Suppressor macrophage (primary cell): ENCODE measurements at places on chromosomes 13 and 19.

DNA sequence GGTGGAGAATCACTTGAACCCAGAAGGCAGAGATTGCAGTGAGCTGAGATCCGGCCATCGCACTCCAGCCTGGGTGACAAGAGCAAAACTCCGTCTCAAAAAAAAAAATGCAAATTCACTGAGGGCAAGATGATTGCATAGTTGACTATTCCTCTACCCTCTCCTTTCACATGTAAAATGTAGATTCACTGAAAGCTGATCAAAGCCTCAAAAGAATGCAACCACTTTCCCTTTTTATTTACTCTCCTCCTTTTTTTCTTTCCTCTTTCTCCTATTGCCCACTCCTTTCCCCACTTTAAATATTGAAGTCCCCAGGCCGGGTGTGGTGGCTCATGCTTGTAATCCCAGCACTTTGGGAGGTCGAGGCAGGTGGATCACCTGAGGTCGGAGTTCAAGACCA is 6.3 kb downstream of the TEX101 start:
- DNase-seq = no peak

GRCh38 chr13:103062079-103062478 is 4.1 kb downstream of the SLC10A2 start:
- no peak for DNase-seq

GRCh38 chr13:79898996-79899395 is 418.0 kb downstream of the NDFIP2 start:
- DNase-seq = no peak

- DNase-seq = no peak
Observed at GRCh38 chr13:58480061-58480460, 848.5 kb downstream of the PCDH17 start.

- peak; percentile 2 for DNase-seq
Observed at GRCh38 chr13:24004971-24005370, 107.7 kb upstream of the C1QTNF9B start.

GRCh38 chr13:114108894-114109293 is 23.5 kb downstream of the RASA3 start:
- no peak for DNase-seq

DNA sequence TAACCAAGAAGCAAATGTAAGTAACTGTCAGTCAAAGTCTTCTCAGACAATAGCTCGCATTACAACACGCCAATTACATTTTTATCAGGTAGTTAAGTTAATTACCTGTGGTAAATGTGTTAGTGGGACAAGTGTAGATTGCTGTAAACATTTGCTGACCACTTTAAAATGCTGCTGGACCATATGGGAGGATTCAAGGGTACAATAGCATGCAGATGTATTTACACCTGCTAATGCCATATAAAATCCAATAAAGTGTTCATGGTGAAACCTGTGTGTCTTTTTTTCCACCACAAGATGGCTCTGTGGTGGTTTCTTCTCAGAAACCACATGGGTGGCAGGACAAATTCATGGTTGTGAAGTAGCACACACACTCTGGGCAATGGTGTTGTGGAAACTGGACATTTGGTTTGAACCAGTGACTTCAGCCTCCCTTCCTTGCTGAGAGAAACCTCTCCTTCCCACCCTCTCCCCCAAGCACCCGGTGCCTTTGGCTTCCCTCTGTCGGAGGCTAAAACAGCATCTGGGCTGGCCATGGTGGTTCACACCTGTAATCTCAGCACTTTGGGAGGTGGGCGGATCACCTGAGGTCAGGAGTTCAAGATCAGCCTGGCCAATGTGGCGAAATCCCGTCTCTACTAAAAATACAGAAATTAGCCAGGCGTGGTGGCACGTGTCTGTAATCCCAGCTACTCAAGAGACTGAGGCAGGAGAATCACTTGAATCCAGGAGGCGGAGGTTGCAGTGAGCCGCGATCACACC is 18.1 kb upstream of the GTF3A start:
- peak; percentile 70 for DNase-seq

DNA sequence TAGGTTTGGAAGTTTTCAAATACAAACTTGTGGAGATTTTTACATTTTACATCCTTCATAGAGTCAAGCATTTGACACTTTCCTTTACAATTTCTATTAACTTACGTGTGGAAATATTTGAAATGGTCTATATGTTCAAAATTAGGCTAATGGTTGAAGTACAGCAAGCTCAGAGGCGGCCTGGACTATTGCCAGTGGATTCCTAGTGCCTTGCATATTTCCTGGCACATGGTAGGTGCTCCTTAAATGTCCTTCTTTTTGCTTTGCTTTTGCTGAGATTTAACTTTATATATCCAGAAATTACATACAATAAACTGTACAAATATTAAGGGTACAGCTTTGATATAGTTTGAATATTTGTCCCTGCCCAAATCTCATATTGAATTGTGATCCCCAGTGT is 93.9 kb downstream of the UBL3 start:
- DNase-seq = no peak

GRCh38 chr13:108779308-108779707 is 149.9 kb downstream of the MYO16 start:
- DNase-seq = no peak

GRCh38 chr19:47469719-47470118 is 2.0 kb downstream of the SLC8A2 start:
- no peak for DNase-seq

DNA sequence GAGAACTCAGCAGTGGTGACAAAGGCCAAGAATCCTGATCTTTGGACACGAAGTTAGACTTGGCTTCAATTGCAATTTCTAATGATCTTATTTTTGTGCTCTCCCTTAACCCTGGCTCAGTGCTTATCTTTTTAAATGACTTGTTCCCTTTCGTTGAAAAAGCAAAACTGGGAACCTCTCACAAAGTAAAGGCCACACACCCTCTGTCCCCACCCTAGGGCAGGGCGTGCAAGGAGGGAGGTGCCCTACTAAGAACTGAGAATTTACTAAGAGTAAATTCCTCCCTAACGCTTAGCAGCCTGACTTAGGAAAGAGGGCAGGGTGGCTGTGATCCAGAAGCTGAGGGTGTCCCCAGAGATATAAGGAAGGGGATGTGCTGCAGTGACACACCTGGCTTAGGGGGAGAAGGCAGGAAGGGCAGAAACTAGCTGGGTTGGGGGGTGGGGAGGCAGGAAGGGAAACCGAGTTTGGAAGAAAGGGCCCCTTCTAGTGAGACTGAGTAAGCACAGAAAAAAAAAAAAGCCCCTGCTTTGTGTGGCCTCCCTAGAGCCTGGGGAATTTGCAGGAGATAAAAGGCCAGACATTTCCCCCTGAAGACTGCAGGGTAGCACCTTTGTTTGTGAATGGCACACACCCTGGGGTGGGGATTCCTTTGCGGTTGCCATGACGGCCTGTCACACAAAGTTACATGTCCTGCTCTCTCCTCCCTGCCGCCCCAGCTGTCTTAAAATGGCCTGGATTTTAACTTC is 435.1 kb downstream of the EFNB2 start:
- no peak for DNase-seq

- DNase-seq = peak; percentile 93
Observed at GRCh38 chr19:8423817-8424223, 10.7 kb downstream of the MARCHF2 start.

GRCh38 chr19:1810439-1811160 is 1.5 kb downstream of the ATP8B3 start:
- DNase-seq = no peak

GRCh38 chr13:109750221-109750775 is 36.1 kb downstream of the IRS2 start:
- no peak for DNase-seq

DNA sequence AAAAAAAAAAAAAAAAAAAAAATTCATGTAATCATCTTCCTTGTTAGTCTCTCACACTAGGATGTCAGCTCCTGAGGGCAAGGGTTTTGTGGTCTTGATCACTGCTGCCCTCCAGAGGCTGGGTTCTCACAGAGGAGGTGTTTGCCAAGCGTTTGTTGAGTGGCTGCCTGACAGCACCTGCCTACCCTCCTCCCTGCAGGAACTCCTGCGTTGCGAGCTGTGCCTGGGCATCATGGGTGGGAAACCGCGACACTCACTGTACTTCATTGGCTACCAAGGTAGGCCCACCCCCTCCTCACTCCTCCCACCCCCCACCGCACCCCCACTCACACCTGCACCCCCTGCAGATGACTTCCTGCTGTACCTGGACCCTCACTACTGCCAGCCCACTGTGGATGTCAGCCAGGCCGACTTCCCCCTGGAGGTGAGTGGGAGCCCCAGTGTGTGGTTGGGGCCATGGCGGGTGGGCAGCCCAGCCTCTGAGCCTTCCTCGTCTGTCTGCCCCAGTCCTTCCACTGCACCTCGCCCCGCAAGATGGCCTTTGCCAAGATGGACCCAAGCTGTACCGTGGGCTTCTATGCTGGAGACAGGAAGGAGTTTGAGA is 8.1 kb downstream of the ATG4D start:
- DNase-seq = peak; percentile 43

GRCh38 chr19:10737722-10738121 is 19.8 kb downstream of the DNM2 start:
- DNase-seq = no peak

GRCh38 chr13:39322836-39323585 is 280.0 kb downstream of the LHFPL6 start:
- no peak for DNase-seq

- no peak for DNase-seq
Observed at GRCh38 chr13:100957741-100958140, 283.1 kb upstream of the TMTC4 start.

- DNase-seq = no peak
Observed at GRCh38 chr19:38213911-38214625, 10.0 kb downstream of the DPF1 start.

- no peak for DNase-seq
Observed at GRCh38 chr19:3810708-3811355, 24.7 kb upstream of the MATK start.

DNA sequence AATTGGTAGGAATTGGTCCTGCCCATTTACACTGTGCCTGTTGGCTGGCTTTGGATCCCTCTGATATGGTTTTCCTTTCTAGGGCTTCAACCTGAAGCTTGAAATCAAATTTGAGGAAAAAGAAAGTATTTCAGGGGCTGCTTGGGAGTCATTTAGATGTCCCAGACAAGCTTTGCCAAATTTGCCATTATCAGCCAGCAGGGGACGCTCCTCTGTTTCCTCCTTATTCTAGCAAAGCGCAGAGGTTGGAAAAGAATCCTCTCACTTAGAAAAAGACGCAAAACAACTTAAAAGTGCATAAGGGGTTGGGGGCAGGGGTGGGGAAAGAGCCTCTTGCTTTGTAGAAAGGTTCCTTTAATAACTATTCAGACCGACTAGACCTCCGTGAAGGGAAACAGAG is 1211.1 kb upstream of the PCDH20 start:
- no peak for DNase-seq

DNA sequence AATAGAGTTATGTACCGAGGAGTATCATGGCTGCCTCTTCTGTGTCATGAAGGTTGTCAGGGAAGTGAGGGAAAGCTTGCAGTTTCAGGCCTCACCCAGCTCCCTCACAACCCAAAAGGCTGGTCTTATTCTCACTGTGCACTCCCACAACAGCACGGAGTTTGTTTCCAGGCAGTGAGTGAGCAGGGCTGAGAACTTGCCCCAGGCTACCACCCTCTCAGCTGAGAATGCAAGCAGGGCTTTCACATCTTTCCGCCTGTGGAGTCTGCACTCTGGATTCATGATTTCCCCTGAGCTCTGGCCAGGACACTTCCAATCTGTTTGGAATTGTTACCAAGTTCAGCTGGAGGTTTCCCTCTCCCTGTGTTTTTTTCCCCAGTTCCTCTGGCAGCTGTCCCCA is 2284.7 kb upstream of the PCDH20 start:
- DNase-seq = no peak

DNA sequence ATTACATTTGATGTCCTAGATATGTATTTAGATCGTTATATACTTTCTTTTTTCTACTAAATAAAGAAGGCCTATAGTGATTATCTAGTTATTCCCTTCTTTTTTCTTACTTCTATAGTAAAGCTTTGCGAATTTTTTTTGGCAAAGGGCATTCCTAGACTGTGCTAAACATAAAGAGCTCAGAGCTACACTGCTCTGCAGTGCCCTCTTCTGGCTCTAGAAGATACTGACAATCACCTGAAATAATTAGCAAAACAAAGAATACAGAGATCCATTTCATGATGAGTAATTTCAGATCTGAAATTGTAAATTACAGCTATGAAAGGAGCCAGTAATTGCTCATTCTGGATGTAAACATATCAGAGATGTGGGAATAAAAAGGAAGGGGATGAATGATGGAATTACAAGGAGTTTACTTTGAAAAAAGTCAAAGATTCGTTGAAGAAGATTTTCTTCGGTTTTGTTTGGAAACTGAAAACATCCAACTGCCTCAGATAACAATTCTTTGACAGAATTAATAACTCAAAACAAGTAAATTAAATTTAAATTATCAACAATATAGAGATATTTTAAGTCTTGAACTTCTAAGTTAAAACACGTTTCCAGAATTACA is 288.5 kb downstream of the NALCN start:
- peak; percentile 61 for DNase-seq

DNA sequence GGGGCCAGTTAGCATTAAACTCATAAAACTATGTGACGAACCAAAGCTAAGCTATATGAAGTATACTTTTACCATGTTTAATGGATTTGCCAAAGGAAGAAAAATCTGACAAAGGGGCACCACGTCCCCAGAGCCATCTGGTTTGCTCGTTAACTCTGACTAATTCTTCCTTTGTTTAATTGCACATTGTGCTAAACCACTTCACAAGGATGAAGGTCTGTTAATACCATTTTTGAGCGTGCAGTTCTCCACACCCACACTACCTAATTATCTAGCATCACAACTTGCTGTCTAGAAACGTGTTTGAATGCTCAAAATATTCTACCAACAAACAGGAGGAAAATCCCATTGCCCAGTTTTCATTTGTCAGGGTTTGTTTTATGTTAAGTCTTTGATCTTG is 74.8 kb downstream of the COL4A1 start:
- no peak for DNase-seq

GRCh38 chr13:85993567-85993966 is 194.3 kb upstream of the SLITRK6 start:
- no peak for DNase-seq

GRCh38 chr19:54436031-54436523 is 12.9 kb upstream of the LENG8 start:
- no peak for DNase-seq

DNA sequence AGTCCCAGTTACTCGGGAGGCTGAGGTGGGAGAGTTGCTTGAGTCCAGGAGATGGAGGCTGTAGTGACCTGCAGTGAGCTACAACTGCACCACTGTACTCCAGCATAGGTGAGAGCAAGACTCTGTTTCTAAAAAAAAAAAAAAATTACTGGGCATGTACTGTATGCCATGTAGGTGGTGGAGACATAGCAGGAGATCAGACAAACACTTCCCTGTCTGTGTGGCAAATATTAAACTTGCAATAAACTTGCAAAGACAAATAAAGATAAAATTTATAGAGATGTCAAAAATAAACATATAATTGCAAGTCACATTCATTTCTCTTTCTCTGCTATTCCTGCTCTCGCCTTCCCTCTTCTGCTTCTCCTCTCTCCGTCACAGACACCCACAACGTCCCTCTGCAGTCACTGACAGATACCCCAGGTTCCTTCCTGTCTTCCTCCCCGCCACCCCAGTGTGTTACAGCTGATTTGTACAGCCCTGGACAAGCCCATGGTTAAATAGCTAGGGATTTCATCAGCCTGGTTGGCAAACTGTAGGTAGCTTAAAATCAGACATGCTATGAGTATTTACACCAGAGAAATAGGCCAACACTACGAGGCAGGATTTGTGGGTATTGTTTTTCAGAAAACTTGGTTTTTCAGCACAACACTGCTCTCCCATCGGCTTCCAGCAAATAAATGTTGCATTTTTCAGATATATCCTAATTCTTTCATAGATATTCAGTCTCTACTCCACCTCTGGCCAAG is 1.3 kb upstream of the CD177 start:
- DNase-seq = no peak

GRCh38 chr13:34897220-34897619 is 44.9 kb upstream of the NBEA start:
- no peak for DNase-seq

GRCh38 chr19:16045171-16045570 is 31.1 kb upstream of the TPM4 start:
- DNase-seq = no peak
